ENCODE measurements at places on chromosomes 13 and 19.

DNA sequence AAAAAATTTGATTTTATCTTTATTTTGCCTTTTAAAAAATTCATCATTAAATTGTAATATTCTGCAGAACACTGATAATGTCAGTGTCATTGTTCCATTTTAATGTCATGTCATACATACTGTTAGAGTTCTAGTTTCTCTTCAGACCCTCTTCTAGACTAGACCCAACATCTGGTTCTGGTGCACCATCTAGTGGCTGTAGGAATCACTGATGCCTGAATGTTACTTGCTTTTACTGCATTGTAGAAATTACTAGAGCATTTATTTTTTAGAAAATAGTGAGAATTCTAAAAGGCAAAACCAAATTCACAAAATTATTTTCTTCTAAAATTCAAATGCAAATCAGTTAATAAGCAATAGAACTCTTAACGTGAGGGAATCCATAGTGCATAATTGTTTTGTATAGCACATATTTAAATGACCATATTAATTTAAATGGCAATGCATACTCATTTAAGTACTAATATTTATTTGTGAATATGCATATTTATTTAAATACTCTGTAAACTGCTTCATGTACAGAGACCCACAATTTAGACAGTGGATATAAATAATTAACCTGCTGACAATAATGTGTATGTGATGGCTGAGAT is 425.7 kb downstream of the KLF12 start:
- DNase-seq, result peak; percentile 64

GRCh38 chr13:21075379-21076249 is 14.2 kb upstream of the LATS2 start:
- DNase-seq, result no peak

GRCh38 chr13:49421391-49421790 is 22.5 kb downstream of the CAB39L start:
- DNase-seq, result no peak

DNA sequence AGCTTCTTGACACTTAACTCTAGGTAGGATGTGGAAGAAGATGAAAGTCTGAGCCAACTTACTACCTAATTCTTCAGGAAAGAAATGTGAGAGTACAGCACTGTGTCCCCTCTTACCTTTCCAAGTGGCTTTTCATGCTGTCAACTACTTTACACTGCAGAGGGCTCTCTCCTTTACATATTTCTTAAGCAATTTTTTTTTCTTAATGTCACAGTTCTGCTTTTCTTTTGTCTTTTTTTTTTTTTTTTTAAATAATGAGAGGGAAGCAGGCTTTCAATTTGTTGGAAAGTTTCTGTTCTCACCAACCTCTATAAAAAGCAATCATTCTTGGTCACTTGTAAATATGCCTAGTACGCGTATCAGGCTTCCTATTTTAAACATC is 212.7 kb upstream of the MIR17HG start:
- no peak for DNase-seq

DNA sequence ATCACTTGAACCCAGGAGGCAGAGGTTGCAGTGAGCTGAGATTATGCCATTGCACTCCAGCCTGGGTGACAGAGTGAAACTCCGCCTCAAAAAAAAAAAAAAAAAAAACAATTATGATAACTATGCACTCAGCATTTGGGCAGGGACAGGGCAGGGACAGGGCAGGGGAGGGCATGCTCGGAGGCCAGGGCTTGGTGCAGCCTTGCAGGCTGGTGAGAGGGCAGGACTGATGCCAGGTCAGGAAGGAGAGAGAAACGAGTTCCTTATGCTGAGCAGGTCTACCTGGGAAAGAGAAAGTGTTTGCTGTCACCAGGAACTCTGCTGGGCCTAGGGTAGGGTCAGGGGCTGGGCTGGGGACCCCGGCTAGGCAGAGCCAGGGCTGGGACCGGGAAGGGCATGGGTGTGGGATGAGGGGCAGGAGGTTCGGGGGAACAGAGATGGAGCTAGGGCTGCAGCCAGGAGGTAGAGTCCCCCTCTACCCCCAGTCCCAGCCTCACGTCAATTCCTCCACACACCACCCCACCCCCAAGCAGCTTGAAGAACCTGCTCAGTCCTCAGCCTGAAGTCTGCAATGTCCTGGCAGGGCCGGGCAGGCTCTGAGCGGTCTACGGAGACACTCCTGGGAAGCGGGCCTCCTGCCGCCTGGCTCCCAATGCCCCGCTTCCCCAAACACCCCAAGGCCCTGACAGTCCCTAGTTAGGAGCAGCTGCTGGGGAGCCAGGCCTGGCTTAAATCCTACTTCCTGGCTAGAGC is 2.8 kb downstream of the FXYD3 start:
- no peak for DNase-seq

DNA sequence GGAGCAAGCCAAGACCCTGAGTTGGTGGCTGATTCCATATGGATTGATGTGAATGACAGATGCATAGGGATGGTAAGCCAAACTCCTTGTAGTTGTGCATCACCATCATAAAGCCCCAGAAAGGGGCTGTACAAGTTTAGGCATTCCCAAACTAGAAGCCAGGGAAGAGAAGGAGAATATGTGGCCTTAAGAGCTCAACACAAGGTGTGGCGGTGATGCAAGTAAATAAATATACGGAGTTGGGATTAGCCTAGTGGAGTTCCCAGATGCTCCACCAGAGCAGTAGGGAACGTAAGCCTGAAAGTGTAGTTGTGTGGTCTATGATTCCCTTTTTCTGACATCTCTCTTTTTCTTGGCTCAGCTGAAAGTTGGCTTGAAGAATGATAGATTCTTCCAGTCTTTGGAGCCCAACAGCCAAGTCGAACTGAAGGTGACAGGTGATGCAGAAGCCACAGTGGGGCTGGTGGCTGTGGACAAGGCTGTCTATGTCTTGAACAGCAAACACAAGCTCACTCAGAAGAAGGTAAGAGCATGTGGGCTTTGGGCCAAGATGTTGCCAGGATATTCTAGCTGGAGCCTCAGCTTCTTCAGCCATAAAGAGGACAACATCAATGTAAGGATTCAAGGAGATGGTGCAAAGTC is 30.1 kb downstream of the RDH8 start:
- DNase-seq, result peak; percentile 65

All from KG1 (cell line).